Gastroesophageal sphincter (tissue), 4 donors: ENCODE measurements at places on chromosomes 7 and 10. TPM values are rescaled to one million over a fixed set of nuclear protein-coding genes. Genes with fewer than 3 reads are reported as not detected.

- ATAC-seq, result no peak
Observed at GRCh38 chr7:93232673-93233018, 480 bp downstream of the VPS50 start.

DNA sequence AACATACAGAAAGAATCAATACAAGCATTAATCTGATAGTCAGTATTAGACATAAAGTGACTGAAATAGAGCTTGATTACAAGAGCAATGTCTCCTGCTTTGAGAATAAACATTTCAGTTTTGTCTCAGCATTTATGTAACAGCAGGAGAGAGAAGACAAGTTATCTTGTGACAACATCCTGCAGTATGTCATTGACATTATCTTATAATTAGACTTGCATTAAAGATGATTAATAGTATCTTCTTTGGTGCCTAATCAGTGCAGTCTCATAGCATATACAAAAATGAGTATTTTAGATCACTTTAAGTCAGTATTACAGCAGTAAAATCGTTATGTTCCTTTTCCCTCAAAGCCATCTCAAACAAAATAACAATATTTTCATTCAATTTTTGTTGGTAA is 436.1 kb upstream of the ETV1 start:
- no peak for ATAC-seq

DNA sequence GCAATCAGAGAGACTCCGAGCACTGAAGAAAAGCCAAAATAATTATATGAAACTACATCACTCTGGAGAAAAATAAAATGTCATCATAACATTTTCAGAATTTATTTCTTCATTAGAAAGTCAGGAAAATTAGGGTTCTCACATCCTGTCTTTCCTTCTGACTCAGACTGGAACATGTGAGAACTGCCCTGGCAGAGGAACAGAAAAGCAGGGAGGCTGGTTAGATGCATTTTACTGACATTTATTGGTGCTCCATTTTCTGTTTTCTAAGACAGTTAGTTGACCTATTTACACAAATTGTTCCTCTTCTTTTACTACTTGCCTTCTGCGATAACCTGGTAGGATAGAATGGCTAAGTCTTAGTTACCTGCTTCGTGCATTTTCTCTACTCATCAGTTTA is 58.6 kb upstream of the ANK3 start:
- no peak for ATAC-seq

The HHEX gene
- total RNA-seq, result 5.6 TPM

The DKK1 gene
- not detected for total RNA-seq

The SKIDA1 gene
- total RNA-seq, result 0.74 TPM
